Right cardiac atrium (tissue), 5 donors: ENCODE measurements at places on chromosomes 1 and 21. TPM values are rescaled to one million over a fixed set of nuclear protein-coding genes. Genes with fewer than 3 reads are reported as not detected.

Gene LEPR
- total RNA-seq = 27.3 TPM

Gene BNIPL
- 0.23 TPM for total RNA-seq

Gene TTC34
- 0.63 TPM for total RNA-seq

Gene CLDN17
- not detected for total RNA-seq

Gene CFHR4
- total RNA-seq = not detected

Gene AXDND1
- total RNA-seq = not detected

DNA sequence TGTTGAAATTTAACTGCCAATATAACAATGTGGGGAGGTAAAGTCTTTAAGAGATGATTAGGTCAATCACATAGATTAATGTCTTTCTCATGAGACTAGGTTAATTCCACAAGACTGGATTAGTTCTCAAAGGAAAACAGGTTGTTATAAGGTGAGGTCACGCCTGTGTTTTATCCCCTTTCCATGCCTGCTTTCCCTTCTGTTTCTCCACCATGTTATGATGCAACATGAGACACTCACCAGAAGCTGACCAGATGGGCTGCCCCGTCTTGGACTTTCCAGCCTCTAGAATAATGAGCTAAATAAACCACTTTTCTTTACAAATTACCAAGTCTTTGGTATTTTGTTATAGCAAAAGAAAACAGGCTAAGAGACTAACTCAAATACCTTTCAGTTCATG lies 70.8 kb downstream of the DDAH1 start:
- no peak for DNase-seq

DNA sequence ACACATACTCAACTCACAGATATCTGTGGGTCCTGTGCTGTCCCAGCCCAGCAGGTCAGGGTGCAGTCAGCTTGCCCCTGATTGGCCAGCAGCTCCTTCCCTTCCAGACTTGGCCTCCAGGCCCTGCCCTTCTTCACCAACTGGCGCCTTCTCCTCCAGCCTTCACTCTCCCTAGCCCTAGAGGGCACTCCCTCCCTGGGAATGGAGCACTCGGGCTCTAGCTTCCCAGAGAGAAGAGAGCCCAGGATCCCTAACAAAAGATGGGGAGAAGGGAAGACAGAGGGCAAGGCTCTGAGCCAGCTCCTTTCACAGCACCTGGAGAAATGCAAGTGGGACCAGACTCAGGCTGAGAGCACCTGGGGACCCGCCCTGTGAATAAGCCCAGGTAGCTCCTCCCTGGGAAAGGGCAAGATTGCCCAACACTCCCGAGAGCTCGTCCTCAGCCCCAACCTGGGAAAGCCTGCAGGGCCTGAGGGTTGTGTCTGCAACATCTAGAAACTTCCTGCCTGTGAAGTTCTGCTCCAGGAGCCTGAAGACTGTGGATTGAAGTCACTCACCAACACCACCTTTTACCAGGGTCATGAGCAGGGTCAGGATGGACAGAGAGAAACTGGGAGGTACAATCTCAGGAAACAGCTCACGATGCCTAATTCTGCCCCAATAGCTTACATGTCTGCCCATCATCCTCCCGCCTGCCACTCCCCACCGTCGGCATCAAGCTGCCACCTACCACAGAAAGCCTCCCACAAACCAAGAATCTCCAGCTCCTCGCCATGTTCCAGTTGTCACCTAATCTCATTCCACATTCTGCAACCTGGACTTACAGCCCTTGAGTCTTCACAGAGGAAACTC lies at the start of gene PGLYRP4:
PGLYRP4 (minus strand) TSS at position 331 of the 852 bp plus-strand sequence. CDS start 909 bp downstream, outside the sequence.
- no peak for DNase-seq

- DNase-seq = no peak
Measured at GRCh38 chr1:8980656-8981055, 35.0 kb downstream of the CA6 start.

DNA sequence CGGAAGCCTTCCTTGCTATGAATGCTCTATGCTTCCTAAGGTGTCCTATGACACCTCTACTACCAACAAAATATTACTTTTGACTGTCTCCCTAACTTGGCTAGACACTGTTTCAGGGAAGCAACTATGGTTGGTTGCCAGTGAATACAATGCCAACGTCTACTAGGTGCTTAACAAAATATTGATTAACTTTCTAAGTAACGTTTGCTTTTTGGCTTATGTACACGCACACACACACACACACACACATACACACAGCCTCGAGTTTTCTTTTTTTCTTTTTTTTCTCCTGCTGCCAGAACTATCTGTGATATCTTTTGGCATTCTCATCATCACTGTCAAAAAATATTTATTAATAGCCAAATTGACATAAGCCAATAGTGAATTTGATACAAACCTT lies 864.0 kb downstream of the PLA2G4A start:
- no peak for DNase-seq

DNA sequence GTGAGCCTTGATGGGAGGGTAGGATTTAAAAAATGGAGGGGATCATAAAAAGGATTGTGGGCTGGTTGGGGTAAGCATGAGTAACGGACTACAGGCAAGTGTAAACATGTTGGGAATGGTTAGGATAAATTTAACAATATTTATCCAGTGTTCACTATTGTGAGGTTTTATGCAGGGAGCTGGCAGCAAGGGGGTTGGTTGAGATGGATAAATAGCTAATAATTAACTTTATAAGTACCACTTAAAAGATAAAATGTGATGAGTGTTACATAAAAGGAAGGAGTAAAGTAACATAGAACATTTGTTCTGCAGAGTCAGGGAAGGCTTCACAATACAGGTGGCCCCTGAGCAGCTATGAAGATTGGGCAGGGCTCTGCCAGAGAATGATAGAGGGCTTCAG lies 109.0 kb downstream of the NGF start:
- DNase-seq = no peak

DNA sequence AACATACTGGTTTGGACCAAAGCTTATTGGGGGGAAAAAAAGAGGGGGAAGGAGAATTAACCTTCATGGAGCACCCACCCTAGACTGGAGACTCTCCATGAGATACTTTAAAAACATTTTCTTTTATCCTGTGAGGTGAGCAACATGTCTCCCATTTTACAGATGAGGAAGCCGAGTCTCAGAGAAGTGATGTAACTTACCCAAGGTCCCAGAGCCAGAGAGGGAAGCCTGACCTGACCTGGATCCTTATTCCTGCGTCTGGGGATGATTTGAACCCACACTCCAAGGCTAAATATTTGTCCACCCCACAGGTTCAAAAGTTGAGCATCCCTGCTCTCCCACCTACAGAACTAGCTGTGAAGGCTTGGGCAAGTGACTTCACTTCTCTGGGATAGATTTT lies 137.9 kb upstream of the JUN start:
- DNase-seq = no peak

DNA sequence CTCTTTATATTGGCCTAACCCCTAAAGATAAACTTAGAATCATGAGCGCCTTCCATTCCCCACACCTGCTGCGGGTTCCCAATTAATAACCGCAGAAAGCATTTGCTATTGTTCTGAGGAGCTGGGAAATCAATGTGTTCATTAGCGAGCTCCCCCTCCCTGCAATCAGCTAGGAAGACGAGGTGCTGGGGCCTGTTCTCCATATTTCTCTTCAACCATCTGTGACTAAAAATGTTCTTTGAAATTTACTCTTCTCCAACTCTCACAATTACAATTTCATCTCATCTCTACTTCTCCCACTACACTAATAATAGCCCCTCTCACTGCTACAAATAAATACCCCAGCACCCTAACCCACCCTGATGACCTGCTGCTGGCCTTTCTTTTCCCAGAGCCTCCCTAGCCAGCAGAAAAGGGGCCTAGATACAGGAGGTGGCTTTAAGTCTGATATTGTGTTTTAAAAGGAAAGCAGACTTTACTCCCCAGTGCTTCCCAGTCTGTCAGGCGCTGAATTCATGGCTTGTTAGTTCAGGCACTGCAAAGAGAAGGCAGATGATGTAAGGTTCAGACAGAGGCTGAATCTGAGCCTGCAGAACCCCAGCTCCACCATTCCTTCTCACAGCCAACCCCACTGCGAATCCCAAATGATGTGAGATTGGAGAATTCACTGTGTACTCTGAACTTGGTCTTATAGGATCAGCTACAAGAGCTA lies 477.5 kb upstream of the DAB1 start:
- DNase-seq = no peak

DNA sequence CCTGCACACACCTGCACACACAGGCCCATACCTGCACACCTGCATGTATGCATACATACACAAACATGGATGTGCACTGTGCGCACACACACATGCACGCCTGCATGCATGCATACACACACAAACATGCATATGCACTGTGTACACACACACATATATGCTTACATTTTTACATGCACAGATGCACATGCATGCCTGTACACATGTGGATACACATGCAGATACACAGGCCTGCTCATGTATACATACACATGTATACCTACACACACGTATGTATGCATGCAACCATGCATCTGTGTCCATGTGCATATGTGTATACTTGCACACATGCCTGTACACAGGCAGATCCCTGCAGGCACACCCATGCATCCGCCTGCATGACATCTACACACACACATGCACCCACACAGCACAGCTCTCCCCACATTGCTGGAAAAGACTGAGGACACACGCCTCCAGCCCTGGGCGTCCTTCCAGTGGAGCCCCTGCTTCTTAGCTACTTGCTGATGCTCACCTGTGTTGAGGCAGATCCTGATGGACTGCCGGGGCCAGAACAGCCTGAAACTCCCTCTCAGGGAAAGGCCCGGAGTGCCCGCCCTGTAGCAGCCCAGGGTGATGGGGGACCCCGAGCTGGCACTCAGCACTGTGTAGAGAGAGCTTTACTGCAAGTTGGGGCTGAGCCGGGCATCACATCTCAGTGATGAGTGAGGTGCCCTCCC lies 28.6 kb downstream of the KRTAP10-1 start:
- DNase-seq = no peak

DNA sequence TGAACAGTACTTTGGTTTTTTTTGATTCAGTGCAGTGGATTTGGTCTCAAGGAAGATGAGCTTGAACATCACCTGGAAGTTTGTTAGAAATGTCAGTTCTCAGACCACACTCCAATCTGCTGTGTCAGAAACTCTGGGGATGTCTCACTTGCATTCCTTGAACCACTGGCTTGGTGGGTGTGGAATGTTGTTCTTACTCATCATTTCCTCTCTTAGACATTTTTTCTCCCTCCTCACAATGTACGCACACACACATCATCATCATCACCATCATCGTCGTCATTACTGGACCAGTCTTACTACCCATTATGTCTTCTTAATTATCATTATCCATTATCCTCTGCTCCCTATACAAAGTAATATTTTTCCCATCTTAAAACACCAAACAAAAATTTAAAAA lies 91.9 kb upstream of the KCNK2 start:
- no peak for DNase-seq

GRCh38 chr1:14352897-14353296 lies 245.6 kb upstream of the KAZN start:
- DNase-seq = no peak

GRCh38 chr1:54301497-54301896 lies 101.5 kb downstream of the MRPL37 start:
- no peak for DNase-seq

DNA sequence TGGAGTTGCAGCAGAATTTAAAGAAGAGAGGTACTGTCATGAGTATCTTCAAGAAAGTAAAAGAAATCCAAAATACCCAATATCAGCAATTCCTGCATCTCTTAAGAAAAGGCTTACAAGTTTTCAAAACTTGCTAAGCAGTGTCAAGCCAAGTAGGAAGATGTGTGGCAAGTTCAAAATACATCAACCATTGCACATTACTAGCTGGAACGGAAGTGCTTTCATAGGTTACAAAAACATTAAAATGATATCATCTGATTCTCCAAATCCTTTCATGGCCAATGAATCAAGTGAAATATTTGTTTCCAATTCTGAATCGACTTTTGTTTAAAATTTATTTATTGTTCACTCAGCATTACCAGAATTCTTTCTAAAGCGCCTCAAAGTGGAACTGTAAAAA lies 5.7 kb upstream of the ABCA4 start:
- DNase-seq = no peak
